ENCODE measurements at places on chromosomes 3 and 15.

DNA sequence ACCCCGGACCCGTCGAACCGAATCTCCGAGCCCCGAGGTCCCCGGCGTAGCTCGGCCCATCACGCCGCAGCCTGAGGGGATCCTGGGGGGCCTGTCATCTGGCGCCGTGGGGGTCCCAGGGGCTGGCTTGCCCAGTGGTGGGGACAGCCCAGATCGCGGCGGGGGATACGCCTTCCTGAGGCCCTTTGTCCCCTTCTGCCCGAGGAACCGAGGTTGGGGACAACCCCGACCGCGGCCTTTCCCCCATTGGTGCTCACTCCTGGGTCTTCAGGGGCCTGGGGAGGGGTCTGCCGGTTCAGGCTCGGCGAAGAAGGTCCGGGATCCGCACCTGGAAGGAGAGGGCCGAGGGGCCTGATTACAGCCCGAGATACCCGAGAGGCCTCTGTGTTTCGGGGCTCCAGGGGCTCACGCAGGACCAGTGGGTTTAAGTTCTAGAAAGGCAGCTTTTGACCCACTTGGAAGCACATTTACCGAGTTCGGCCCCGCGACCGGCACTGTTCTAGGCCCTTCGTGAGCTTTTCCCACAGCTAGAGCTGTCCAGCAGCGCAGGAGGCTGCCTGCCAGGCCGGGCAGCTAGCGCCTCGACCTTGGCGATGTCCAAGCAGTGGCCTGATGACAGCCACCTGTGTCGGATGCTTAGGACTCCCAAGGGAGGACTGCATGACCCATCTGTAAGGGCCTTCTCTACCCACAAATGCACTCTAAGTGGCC, 504 bp downstream of the ABHD2 start:
- DNase-seq: no peak

DNA sequence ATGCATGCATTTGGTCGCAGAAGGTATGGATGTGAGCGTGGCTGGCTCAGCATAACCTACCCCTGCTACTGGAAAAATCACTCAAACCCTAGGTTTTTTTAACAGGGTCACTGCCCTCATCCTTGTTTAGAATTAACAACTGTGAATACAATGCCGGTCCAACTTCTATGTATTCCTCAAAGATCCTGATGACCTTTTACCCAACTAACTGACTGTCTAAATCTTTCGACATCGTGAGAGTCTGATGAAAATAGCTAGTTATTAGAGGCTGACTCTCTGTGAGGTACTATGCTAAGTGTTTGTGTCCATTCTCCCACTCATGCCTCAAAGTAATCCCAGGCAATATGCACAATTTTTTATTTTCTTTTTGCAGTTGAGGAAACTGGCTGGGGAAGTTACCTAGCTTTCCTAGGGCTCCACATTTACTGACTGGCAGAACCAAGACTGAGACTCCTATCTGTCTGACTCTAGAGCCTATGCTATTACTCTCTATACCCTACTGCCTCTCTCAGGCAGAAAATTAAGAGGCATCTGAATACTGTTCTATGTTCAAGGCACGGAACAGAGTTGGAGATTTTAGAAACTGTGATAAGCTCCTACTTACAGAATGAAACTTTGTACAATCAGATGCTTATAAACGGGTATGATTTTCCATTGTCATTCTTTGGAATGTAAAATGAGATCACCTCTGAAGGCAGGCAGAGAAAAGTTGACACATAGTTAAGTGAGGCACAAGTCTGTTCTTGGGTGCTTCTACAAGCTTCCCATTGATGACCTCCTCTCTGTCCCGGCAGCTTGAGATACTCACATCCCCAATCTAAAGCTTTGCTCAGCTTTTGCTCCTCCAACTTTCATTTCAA, 56.4 kb downstream of the FILIP1L start:
- DNase-seq: no peak

- no peak for DNase-seq
These were observed 348.8 kb downstream of the CGGBP1 start for GRCh38 chr3:87710028-87710427.

DNA sequence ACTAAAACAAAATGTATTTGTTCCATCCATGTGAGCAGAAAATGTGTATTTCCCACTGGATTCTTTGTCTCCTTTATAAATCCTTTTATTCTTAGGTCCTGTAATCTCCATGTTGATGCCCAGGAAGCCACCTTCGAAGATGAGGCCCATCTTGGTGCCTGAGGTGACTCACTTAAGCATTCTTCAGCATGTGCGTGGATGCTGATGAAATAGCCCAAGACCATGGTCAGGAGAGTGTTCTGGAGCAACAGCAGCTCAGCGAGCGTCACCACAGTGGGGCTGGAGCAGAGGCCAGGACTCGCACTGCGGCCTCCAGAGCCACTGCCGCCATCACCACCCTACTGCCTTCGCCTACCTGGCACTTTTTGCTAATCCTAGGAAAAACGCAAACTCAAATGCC, 520.9 kb downstream of the FHIT start:
- DNase-seq: no peak

DNA sequence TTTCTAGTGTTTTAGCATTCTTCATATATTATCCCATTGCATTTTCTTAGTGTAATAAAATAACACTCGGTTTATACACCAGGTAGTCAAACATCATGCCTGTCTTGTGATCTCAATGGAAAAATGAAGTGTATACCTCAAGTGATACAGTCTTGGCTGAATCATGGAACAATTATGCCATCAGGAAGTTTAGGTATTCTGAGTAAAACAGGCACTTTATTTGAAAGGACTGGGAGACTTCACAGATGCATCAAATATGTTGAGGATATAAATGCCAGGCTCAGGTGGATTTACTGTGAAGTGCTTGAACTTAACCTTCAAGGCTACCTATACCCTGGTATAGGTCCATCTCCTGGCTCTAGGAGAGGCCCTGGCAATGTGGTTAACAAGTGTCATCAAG, 8.5 kb downstream of the TGFBR2 start:
- no peak for DNase-seq

DNA sequence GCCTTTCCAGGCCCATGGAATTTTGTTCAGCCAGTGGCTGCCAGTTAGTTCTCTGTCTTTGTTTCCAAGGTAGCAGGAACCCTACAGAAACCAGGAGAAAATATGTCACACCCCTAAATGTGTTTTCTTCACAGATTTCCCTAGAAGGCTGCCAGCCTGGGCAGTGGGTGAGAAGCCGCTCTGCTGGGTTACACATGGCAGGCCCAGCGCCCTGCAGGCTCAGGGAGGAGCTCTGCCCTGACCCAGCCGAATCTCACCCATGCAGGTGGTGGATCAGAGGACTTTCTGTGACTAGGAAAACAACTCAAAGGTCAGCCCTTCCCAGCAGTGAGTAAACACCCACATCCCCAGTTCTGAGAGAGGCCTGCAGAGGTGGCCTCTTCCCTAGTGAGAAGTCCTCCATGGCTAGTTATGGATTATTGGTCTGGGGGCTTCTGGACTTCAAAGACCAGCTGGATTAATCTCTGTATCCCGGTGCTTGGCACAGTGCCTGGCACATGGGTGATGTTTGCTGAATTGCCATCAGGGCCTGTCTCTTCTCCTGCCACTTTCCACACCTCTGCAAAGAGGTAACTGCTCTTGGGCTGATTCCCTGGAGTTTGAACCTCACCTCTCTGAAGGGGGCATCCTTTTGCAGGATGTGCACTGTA, 34.7 kb upstream of the BDH1 start:
- DNase-seq: no peak

GRCh38 chr15:87707566-87708130, 548.9 kb downstream of the NTRK3 start:
- no peak for DNase-seq

- no peak for DNase-seq
These were observed 62.4 kb downstream of the COL8A1 start for GRCh38 chr3:99700631-99701268.

All from KBM-7 (cell line).